Caco-2 (cell line): ENCODE measurements at places on chromosomes 4 and X.
A peak's percentile ranks its signal among the peaks of the same experiment; 100 is the strongest.

DNA sequence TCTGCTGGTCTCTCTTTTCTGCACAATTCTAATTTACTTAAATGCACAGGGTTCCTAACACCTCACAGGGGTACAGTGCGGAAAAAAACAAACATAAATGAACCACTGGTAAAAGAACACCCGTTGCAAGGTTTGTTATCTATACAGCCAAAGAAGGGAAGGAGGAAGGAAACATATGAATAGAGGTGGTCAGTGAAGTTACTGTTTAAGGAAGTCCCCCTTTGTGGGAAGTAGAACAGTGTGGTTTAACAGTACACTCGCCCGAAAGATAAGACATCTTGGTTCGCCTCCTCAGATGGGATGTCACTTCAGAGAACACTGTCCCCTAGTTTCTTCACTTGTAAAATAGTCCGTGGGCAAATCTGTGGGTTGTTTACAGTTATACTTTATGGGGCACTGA is 57.5 kb downstream of the TEC start:
- no peak for DNase-seq

DNA sequence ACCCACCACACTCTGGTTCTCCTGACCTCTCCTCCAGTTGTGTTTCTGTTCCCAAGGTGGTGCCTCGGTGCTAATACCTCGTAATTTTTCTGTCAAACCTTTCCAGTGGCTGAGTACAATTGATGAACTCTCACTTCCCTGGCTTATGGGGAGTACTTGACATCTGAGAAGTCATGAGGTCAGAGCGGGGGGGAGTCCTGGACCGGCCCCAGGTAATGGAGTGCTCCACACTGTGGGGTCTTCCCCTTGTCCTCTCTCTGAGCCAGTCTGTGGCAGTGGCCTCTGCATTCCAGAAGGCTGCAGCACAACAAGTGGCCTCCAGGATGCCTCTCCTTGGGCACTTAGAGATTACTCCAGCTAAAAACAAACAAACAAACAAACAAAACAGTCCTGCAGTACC is 122.5 kb upstream of the TRIM2 start:
- no peak for DNase-seq

DNA sequence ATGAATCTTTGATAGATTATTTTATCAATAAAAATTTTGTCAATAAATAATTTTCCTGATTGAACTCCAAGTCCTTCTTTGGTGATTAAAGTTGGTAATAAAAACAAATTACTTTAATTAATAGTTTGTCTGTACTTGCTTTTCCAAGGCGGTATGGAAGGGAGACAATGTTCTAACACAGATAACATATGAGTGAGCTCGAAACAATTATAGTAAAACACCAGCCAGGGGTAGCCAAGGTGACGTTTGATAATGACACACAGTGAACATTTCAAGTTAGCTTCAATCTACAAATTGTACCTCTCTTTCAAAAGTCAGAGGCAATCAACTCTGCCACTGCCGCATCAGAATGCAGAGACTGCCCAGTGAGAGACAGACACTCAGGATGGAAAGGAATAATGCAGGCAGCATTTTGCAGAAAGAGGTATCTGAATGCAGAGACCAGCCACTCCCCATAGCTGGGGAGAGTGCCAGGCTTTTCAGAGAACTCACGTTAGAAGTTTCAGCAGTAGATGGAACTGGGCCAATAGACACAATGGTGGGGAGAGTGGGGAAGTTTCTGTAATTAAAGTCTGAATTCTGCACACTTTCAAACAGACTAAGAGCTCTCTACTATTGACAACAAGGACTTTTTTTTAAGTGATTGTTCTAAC is 18.1 kb upstream of the ATOH1 start:
- DNase-seq, result no peak

DNA sequence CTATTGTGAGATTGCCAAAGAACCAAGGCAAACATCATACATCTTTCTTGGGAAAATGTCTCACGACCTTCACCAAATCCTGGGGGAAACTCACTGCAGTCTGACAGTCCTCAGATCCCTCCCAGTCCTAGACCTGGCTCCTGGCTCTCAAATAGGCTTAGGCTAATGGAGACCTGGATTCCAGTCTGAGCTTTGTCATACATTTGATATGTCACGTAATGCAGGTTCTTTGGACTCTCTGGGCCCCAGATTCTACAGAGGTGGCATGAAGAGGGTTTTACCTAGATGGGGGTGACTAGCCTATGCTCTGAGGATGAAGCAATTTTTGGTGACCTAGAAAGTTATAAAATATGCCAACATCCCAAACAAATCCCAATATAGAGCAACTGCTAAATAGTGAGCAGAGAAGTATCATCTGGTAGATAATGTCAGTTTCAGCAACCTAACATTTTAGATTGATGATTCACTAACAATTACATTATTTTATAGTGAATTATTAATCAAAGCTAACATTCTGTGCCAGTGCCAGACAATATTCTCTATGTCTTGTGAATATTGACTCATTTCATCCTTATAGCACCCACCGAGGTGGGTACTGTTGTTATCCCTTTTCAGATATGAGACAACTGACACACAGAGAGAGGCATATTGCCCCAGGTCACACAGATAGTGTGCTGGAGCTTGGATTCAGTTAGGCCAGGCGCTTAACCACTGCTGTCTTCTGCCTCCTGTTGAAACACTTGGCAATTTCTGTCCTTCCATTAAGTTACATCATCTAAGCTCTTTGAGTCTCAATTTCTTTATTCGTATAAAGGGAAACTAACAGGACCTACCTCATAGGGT is 195.4 kb upstream of the MAMLD1 start:
- no peak for DNase-seq

- no peak for DNase-seq
These were observed 454.9 kb downstream of the PDGFC start for GRCh38 chr4:156516698-156517097.

- peak; percentile 38 for DNase-seq
These were observed 24.8 kb upstream of the EOLA2 start for GRCh38 chrX:149962859-149963757.

DNA sequence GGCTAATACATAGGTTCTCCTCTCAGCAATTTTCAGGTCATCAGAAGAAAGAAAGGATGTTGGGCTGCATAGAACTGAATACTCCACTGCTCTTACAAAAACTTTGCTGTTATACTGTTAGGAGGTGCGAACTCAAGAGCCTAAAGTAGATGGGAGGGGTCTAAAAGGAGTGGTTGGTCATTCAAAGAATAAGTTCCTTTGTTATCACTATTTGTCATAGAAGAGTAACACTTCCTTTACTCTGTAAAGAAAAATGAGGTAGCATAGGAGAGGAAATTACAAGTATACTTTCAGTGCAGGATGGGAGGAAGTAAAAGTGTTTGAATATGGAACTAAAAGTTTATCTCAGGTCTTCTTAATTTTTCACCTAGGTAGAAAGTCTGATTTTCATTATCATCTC is 61.5 kb downstream of the CCNI start:
- no peak for DNase-seq

GRCh38 chr4:139933541-139933940 is 220.4 kb downstream of the MAML3 start:
- no peak for DNase-seq

GRCh38 chr4:83128240-83128929 is 13.9 kb upstream of the PLAC8 start:
- no peak for DNase-seq

- DNase-seq, result no peak
These were observed 62.4 kb upstream of the NDP start for GRCh38 chrX:44035571-44035970.

- DNase-seq, result no peak
These were observed 62.1 kb downstream of the TBC1D14 start for GRCh38 chr4:6971536-6972374.

- DNase-seq, result no peak
These were observed 65.2 kb downstream of the PARM1 start for GRCh38 chr4:74997948-74998729.

GRCh38 chrX:48720577-48721250 is 24.2 kb downstream of the SUV39H1 start:
- no peak for DNase-seq

DNA sequence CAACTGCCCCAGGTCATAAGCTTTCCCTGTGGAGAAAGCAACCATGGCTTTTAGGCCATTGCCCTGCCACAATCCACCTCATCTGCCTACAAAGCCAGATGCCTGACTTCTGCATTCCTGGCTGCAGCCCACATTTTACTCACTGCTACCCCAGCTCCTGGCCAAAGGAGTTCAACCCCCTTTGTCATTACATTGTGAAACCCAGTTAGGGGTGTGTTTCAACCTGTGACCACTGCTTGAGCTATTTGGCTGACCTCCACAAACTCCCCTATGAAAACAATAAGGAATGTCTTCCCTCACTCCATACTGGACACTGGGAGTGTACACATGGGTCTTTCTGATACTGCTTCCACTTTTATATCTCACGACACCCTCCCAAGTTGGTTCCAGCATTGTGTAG is 589.2 kb downstream of the SH3BGRL start:
- no peak for DNase-seq

DNA sequence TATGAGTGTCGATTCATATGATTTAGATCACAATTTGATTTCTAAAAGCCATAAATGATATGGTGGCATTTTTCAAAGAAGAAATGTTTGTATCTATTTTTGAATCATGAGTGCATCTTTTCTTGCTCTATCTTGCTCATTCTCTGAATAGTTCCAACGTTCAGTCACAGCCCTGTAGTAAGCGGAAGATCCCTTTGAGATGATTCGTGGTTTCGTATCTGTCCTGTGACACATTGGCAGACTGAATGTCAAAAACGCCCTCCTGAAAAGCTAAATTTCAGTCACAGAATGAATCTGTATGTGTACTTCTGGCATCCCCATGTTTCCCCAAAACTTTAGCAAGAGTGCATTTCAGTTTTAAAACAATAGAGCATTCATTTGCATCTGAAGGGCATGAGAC is 1066.9 kb upstream of the TENM3 start:
- no peak for DNase-seq

DNA sequence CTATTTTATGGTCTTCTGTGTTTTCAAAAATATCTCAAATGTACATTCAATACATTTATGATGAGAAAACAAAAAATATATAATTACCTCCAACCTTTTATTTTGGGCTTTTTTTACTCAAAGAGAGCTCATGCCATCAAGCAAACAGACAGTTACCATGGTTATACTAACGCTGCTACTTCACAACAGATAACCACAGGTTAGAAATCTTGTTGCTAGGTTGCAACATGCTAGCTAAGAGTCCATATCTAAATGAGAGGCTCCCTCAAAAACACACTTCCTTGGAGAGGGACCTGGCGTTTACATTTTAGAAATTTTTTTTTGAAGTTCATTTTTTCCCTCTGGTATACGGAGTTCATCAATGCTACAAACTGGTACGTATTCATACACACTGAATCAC is 44.3 kb downstream of the TBC1D9 start:
- DNase-seq, result no peak

DNA sequence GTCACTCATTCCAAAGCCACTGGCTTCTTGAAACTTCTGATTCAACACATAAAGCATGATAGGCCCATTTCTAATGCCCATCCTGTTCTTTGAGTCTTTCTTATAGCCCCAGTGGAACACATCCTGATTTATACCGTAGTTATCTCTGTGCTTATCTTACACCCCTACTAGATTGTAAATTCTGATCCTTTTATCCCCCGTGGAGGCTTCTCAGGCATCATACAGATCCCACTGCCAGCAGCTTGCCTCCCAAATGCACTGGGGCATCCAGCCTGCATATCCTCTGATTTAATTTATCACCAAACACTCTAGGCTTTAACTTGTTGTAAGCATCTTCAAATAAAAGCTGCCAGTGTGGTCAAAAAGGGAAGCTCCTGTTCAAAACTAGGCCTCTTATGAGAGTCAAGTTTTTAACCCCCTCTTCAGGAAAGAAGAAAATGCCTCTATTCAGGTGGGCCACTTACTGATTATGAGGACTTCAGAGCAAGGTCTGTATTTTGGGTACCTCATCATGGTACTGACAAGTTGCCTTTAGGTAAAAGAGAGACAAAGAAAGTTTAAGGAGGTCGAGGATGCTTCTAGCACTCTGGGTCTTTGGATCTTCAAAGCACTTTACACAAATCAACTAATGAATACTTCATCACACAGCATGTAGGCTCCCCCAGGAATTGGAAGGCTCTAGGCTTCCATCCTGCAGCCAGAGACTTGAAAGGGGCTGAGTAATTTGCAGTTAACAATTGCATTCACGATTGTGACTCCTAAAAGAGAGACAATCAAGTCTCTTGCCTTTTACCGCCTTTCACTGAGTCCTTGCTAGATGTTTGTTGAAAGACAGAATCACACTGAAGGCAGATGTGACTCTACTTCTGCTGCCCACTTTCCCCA is 95.8 kb upstream of the LDB2 start:
- DNase-seq, result no peak

- DNase-seq, result no peak
These were observed 789 bp upstream of the SRPX start for GRCh38 chrX:38221391-38221929.

DNA sequence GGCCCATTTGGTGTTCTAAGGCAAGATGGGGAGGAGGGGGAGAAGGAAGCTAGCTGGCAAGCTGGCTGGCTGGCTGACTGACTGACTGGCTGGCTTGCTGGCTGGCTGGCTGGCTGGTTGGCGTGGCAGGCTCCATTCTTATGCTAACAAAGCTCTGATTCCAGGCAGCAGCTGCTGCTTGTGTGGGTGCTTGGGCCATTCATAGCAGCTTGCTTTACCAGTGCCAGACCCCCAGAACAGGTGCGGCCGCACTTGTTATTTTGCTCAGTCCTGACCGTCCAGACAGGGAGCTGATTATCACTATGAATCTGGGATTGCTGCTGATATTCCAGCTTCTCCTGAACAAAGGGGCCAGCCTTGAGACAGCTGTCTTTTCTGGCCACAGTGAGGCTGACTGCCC is 131.2 kb upstream of the PAK3 start:
- DNase-seq, result no peak

DNA sequence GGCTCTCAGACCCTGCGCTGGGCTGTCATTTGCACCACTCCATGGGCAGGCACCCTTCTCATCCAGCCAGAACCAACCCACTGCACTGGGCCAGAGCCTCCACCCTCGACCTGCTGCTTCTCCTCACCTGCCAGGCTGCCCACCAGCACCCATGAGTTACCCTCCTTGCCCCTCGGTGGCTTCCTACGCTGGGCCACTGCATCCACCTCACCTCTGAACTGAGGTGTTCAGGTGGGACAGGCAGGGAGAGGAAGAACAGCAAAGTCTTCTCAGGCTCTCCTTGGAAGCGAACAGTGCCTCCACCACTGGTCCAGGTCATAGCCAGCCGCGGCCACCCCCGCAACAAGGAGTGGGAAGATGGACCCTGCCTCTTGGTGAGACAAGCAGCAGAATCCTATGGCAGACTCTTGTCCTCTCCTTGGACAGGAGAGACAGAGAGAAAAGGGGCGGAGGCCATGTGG is 32.4 kb upstream of the HMX1 start:
- DNase-seq, result no peak
